GM06990 (cell line): ENCODE measurements at places on chromosomes 11 and 22.

DNA sequence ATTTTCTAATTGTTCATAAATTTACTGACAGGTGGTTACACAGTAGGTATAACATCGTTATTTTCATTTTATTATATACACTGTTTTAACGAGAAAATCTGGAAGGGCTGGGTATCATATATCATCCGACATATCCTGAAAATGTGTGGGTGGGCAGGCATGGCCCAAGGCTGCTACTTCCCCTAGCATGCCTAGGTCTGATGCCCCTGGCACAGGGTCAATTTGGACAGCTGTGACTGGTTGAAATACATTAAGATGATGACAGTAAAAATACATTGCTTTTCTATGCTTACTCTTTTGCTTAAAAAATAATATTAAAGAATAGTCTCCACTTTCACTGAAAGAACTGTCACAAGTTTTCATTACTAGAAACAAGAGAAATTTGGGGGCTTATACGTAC, 908.8 kb downstream of the OPCML start:
- DNase-seq = no peak

DNA sequence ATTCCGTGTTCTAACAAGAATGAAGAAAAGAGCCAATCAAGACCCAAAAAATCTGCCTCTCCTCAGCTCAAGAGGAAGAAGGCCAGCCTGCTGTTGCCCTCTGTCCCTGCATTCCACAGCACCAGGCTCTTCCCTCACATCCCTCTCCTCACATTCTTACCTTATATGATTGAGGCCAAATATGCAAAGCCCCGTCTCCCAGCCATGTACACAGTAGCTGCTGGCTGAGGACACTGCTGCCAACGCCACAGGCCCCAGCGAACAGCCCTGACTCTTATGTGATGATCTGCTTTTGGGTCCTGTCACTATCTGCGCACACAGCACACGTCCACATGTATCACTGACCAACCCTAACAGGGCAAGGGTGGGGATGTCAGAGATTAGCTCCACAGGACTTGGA, 60.2 kb downstream of the MICAL3 start:
- no peak for DNase-seq

- DNase-seq = no peak
Measured at GRCh38 chr11:128621601-128622501, 34.5 kb upstream of the ETS1 start.

DNA sequence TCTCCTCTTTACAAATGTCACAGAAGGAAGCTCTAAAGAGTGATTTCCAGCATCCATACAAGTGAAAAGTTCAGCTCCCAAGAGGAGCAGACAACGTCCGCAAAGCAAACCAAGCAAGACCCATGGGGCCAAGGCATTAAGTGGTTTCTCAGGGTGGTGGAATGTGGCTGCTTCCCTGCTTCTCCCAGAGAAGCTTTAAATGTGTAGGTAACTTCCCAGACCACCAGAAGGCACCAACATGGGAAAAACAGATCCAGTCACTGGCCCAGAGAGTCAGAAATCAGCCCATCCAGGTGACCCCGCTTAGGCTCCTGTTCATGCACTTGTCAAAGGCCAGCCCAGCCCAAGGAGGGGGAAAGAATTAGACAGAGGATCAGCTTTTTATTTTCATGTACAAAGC, 13.3 kb upstream of the PHF21A start:
- no peak for DNase-seq

GRCh38 chr22:36687516-36687915, 16.0 kb downstream of the CACNG2 start:
- no peak for DNase-seq

DNA sequence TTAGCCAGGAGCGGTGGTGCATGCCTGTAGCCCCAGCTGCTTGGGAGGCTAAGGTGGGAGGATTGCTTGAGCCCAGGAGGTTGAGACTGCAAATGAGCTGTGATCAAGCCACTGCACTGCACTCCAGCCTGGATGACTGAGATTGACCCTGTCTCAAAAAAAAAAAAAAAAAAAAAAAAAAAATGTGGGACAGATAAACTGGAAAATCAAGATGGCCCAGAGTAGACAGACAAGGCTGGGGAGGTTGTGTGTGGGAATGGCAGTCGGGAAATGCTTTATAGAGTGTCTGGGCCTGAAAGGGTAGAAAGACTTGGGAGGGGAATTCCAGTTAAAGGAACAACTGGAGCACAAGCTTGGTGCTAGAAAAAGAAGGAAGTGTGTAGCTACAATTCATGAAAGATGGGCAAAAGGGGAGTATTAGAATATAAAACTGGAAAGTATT, 18.2 kb upstream of the WDR74 start:
- no peak for DNase-seq

GRCh38 chr22:38437416-38437815, 17.6 kb downstream of the KCNJ4 start:
- no peak for DNase-seq

- no peak for DNase-seq
Measured at GRCh38 chr11:10502770-10503169, 38.2 kb downstream of the RNF141 start.

DNA sequence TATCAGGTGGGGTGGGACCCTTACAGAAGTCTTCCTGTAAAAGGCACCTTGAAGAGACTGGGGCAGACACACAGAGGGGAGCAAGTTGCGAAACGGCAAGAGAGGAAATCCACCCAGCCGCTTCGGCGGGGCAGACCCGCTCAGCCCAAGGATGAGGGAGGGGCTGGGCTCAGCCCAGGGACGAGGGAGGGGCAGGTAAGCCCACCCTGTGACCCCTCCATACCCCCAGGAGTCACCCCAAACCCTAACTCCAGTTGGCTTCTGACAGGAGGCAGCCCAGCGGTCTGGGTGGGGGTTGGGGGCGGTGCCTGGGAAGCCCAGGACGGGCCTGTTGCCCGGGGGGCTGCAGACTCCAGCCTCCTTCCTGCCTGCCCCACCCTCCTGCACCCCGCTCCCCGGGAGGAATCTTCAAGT, 965 bp downstream of the OSBPL5 start:
- no peak for DNase-seq

DNA sequence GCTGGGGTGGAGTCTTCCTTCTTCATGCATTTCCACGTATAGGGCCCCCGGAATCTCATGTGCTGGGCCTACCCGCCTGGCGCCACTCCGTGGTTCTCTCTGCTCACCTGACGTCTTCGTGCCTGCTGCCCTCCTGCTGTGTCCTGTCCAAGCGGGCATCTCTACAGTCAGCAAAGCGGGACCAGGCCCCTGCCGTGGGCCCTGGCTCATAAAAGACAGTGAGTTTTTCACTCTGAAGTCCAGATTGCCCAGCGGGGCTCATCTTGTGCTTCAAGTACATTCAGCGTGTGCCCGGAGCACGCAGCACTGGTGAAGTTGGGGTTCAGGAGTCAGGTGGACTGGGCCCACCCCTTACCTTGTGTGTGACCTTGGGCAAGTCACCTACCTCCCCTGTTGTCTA, 17.4 kb downstream of the C11orf24 start:
- DNase-seq = no peak

- no peak for DNase-seq
Measured at GRCh38 chr11:2579315-2580060, 120.3 kb downstream of the KCNQ1OT1 start.

DNA sequence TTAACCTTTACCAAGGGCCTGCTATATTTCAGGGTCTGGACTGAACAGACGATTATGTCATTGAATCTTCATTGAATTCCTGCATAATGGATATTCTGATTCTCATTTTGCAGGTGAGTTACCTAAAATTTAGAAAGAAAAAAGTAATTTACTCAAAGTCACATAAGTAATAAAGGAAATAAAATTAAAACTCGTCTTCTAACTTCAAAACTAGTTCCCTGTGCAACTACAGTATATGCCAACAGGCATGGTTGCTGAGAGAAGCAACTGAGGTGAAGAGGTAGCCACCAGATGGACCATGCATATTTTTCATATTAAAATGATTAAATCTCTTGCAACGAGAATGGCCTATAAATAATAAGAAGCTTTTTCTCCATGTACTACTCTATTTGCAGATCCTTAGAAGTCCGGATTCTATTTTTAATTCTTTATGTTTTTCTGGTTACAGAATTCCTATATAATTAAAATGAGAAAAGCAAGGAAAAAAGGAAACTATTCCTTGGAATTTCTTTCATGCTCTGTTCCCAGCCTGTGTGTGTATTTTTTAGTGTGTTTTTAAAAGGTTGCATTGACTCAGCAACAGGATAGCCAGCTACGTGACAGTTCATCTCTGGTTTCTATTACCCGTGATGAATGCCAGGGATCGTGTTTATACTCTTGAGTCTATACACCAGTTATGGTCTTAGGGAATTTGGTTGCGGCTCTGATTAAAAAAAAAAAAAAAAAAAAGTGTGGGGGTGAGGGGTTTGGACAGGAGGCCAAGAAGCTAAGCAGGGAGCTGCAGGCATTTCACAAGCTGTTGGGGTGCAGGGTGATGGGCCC, 186.8 kb downstream of the ETS1 start:
- no peak for DNase-seq

DNA sequence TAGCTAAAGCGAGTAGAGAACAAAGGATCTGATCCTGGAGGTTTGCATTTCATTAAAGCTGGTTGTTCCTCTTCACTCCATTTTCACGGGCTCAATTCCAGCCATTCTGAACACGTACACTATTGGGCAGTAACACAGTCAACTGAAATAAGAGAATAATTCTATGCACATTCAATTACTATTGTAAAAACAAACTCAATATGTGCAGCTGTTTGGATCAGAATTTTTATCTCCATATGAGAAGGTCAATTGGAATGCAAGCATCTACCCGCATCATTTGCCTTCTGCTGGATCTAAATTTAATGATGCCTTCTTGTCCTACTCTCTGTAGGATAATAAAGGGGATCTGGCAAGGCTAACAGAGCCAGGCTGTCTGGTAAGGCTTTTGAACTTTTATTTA, 562.8 kb upstream of the CCDC179 start:
- no peak for DNase-seq

- no peak for DNase-seq
Measured at GRCh38 chr11:64295760-64296159, 4.4 kb upstream of the CATSPERZ start.

DNA sequence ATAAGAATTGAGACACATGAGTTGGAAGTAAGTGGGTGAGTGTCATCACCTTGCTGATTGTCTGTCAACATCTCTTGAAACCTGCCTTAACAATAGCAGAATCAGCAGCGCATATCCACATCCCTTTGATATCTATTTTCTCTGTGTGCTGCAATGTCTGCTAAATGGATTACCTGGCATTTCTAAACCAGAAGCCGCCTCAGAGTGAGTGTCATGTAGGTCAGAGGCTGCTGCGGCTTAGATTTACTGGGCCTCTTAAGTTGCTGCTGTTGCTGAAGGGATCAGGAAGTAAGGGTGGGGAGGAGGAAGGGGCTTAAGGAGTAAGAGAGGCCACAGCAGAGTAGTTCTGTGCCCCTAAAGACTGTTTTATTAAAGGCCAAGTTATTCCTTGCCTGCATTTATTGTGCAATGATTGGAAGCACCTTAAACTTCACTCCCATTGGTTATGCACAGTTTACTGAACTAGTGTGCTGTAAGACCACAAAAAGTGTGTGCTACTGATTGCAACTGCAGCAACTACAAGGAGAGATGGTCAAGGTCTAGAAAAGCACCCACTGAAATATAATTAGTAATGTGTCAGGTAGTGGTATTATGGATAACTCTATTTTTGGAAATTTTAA, 29.8 kb upstream of the TMEM41B start:
- no peak for DNase-seq
